ENCODE measurements at places on chromosomes 2 and 18.

DNA sequence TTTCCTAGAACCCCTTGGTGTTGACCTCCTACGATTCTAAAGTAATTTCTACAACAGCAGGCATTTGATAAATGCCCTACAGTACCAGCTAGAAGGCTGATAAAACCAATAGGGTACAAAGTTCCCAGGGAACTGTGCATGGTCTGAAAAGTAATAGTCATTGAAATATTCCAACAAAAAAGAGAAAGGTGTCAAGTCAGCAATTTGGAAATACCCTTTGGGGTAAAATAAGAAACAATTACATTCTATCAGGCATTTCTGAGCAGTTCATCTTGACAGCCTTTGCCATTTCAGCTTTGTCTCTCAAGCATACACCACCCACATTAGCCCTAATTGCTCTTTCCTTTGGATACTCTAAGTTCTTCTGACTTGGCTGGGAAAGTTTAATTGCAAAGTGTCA lies 542.9 kb upstream of the DDX18 start:
- DNase-seq: no peak

DNA sequence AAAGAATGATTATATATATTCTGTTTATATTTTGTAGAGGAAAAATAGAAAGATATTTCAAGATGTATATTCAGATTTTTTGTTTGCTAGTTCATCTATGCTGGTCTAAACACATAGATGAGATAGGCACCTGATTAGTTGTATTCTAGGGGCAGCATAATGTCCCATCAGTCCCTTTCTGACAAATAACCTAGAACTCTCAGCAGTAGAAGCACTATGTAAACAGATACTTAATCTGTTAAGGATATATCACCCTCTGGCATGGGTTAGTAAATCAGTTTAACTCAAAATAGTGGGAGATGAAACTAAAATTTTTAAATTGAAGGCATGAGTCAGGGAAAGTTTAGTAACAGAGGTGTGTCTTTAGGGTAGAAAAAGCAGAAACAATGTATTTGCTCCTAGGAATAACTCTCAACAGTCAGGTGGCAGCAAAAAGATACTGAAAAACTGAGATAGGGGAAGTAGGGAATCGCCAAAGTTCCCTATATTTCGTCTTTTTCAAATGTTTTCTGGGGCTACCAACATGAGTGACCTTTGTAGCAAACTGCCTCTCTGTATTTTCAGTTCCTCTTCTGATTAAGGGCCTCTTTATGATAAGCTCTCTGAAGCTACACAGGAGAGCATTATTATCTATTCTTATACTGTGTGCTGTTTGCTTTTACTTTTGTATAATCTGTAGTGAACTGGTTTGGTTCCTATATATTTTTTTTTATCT lies 5.7 kb downstream of the PPP1R1C start:
- DNase-seq: no peak

DNA sequence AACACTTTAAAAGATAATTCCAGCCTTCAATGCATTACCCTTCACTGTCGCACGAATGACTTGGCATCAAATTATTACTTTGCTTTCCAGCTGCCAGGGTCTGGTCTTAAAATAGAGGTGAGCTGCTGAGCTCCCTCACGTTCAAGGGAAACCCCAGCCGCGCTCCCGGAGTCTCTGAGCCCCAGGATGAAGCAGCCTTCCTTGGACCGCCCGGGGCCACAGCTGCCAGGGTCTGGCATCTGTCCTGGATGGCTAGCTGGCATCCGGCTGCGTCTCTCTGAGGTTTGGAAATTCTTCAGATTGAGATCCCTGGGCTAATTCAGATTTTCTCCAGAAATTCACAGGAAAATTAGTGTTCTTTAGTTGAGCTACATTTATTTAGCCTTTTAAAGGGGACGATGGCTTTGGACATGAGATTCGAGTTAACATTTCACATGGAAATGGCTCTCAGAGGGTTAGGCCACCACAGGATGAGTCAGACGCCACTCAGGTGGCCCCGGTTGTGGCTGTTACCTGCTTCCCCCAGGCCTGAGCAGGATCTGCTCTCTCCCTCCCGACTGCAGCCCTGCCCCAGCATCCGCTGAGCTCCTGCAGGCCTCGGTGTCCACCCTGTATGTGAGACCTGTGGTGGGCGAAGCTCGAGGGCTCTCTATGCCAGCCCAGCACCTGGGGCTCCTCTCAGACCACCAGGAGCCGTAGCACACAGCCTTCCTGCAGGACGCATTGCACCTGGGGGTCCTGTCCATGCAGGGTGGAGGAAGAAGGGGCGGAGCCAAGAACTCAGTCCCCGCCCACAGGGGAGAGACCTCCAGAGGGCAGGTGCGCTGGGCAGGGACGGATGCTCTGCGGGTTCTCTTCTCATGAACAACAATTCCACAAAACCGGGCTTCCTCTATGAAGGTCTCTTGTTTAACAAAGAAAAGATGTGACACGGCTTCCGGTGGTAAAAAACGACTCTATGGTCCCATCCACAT lies 255.5 kb downstream of the TWIST2 start:
- DNase-seq: no peak

DNA sequence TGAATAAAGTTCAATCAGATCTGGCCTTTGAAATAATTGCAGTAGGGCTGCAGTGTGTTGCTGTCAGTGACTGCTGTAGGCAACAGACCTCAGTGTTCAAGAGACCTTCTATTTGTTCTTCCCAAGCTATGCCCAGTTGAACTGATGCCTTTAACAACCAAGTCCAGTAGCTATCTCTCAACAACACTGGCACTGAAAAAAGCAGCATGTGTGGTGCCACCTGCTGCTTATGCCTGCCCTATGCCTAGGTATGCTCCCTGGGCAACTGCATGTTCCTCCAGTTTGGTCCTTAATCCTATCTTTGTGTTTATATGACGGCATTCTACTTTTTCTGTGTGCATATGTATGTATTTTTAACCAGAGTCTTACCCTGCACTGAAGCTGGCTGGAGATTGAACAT lies 523.9 kb upstream of the MEX3C start:
- no peak for DNase-seq

DNA sequence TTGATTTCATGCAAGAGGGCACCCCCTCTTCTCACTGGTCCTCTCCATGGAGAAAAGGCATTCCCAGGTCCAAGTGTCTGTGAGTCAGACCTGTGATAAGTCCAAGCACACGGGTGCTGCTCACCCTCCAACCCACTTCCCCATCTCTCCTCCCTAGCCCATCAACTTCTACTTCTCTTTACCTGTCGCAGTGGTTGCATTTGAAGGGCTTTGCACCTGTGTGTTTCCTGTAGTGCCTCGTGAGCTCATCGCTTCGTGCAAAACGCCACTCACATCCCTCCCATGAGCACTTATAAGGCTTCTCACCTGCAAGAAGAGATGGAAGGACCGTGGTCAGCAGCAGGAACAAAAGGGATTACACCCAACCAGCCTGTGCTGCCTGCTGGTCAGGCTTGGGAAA lies 77.5 kb downstream of the KLF7 start:
- no peak for DNase-seq

GRCh38 chr18:5973099-5973498 lies 77.8 kb upstream of the TMEM200C start:
- DNase-seq: no peak

DNA sequence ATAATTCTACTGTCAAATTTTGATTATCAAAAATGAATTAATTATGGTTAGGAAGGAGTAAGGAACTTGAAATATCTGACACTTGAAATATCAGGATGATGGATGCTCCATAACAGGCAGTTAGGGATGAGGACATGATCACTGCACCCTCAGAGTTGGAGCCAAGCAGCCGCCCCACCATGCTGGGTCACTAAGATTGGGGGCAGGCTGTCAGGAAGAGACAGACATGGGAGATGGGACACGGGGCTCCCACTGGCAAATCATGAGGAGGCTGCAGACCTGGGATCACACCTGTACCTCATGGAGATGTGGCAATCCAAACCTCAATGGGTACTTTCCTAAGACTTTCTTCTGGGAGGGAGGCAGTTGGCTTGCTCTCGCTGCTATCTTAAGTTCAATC lies 982.0 kb upstream of the ZEB2 start:
- no peak for DNase-seq

DNA sequence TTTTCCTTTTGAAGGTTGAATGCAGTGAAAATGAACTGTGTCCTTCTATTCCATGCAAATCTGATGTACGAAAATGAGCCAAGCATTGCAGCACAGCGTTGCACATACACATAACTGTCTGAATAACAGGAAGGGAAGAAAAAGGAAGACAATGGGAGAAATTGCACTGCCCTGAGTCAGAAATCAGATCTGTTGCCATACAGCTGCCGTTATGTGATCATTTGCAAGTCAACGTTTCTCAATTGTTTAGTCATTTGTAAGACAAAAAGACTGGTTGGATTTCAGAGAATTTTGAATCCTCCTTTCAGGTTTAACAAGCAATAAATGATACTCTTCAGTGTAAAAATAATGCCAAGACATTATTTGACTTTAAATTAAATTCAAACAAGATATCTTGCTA lies 284.1 kb downstream of the DSEL start:
- peak; percentile 32 for DNase-seq

DNA sequence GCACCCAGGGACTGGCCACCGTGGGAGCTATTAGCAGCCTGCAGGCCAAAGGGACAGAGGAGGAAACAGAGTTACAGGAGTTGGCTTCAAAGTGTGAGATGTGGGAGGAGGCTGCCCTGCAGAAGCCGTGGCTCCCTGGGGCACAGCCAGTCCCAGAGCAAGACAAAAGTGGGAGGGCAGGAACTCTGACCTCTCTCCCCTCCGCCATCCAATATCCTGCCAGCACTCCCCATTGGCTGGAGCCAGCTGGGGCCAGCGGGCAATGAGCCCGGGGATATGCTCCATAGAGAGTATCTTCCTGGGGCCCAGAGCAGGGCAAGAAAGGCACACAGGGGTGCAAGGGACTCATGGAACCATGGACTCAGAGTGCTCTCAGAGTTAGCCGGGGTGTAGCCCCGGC lies 143.1 kb downstream of the INHBB start:
- no peak for DNase-seq

DNA sequence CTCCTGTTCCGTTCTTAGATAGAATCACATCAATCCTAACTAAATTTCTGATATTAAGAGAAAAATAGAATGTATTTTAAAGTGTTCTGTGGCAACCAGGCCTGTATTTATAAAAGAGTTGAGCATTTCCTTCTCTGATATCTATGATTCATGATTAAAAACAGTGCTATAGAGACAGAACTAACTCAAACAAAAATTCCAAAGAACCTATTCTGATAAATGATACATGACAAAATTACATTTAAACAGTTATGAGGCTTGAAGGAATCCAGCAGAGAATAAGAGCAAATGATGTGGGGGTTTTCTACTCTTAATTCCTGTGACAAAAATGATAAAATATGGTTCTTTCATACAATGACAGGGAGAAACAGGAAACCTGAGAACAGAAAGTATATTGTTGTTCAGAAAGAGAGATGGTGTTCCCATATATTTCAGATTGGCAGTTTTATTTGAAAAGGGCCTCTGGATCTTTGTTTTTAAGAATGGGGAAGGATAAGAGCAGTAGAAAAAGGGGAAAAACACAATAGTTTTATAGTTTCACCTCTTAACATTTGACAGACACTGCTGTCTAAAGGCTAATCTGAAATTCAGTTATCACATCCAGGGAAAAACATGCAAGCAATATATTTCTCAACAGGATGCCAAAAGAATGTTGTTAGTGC lies 944.3 kb downstream of the LRP1B start:
- no peak for DNase-seq

GRCh38 chr2:23537991-23538390 lies 153.0 kb downstream of the KLHL29 start:
- DNase-seq: peak; percentile 22

DNA sequence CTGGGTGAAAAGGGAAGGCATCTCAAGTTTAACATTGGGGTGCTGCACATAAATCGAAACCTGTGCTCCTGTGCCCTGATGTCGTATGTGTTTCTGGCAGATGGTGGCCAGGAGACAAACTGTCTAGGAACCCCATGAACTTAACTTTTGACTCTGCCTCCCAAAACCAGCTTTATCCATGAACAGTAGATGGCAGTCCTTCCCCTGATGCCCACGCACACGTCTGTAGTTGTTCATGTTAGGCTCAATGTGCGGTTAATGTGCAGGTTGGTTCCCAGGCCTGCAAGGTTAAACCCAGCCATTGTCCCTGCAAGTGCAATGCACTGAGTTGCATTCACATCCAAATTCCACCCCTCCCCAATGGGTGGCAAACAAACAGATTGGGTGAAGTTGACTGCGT lies 44.1 kb upstream of the SIX3 start:
- DNase-seq: no peak

- DNase-seq: no peak
Measured at GRCh38 chr2:218566296-218566695, 1.9 kb downstream of the USP37 start.

- DNase-seq: no peak
Measured at GRCh38 chr2:236977852-236978398, 107.8 kb upstream of the COPS8 start.

DNA sequence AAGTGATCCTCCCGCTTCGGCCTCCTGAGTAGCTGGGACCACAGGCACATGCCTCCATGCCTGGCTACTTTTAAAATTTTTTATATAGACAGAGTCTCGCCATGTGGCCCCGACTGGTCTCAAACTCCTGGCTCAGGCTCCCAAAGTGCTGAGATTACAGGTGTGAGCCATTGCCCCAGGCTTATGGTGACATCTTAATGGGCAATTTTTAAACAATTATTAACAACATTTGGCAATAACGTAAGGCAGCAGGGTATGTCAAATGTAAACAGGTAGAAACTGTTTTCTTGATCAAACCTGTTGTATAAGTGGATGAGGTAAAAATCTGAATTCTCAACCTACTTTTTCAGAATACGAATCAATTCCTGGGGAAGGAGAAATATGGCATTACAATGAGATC lies 11.0 kb downstream of the FECH start:
- DNase-seq: no peak

- peak; percentile 68 for DNase-seq
Measured at GRCh38 chr2:223811757-223812156, 25.6 kb downstream of the AP1S3 start.

GRCh38 chr2:198203336-198204069 lies 399.1 kb downstream of the PLCL1 start:
- no peak for DNase-seq

- DNase-seq: no peak
Measured at GRCh38 chr2:2028041-2028440, 283.7 kb upstream of the PXDN start.

DNA sequence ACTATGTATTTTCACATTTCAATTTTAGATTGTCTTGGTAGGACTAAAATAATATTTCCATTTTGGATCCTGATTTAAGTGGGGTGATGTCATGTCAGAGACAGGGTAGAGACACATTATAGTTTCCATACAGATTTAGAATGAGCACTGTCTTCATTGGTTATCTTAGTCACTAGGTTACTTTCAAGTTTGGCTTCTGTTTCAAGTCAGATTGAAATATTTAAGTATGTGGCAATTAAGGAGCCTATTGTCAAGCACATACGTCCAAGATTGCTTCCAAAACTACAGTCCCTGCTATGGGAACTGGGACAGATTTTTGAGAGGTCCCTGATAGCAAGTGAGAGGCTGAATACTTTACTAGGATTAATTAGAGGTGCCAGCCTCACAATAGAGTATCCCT lies 89.2 kb upstream of the FAM117B start:
- peak; percentile 7 for DNase-seq

Data from fibroblast of skin of scalp (primary cell).